Transverse colon (tissue), 4 donors: ENCODE measurements at places on chromosomes 2 and 18. TPM values are rescaled to one million over a fixed set of nuclear protein-coding genes. Genes with fewer than 3 reads are reported as not detected.

GRCh38 chr2:181143790-181144300 is 163.4 kb downstream of the UBE2E3 start:
- H3K4me3 ChIP-seq = no peak overlapping the region
- DNase-seq = no peak
- no peak overlapping the region for H3K27ac ChIP-seq

DNA sequence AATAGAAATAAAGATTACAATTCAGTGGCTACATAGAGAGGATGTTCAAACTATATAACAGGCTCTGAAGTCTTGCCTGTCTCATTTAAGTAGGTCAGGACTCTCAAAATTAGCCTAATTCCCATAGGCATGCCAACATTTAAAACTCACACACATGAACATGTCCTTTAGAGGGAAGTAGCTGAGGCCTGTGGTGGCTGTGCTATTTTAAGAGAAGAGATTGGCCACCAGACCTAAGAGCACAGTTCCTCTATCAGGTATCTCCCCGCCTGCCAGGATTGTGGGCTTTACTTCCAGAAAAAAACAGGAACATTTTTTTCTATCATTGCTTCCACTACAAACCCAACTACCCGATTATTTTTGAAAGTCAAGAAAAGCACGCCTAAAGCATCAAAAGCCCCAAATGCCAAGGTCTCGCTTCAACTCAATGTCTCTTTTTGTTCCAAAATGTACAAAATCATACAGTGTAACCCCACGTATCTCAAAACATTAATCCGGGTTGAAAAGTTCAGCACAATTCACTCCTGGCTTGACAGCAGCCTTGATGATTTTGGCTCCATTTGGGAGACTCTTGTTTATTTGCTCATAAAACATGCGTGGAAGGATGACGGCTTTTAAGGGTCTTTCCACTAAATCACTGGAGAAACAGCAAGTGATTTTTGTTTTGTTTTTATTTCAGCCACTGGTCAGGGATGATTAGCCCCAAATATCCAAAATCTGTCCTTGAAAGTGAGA is 15.3 kb downstream of the FHL2 start:
- no peak for DNase-seq
- H3K36me3 ChIP-seq = no peaks in the 10 kb centered on the region
- H3K27ac ChIP-seq = peak overlapping the region; percentile 91
- H3K4me1 ChIP-seq = peaks cover 51% of the 10 kb centered on the region
- H3K4me3 ChIP-seq = no peak overlapping the region
- no peaks in the 10 kb centered on the region for H3K27me3 ChIP-seq

- no peak for DNase-seq
- peaks cover 30% of the 10 kb centered on the region for H3K27me3 ChIP-seq
- peaks cover 3% of the 10 kb centered on the region for H3K36me3 ChIP-seq
- no peak overlapping the region for H3K27ac ChIP-seq
Observed at GRCh38 chr2:72896446-72896845, 9.2 kb downstream of the SPR start.

SIX2 gene
- not detected for total RNA-seq
